Nasal cavity respiratory epithelium epithelial cell of viscerocranial mucosa (primary cell): ENCODE measurements at places on chromosomes 5 and 9. TPM values are rescaled to one million over a fixed set of nuclear protein-coding genes. Genes with fewer than 3 reads are reported as not detected.

Gene CTNND2
- not detected in 2 replicates for total RNA-seq

Gene LVRN
- total RNA-seq: 0.34 and 0.36 TPM in 2 replicates

Gene NR3C1
- total RNA-seq: 38.6 and 47.6 TPM in 2 replicates

Gene PCDHGA9
- 0.34 and 3.8 TPM in 2 replicates for total RNA-seq

Gene FCN2
- not detected in 2 replicates for total RNA-seq

Gene FST
- 50.5 and 215 TPM in 2 replicates for total RNA-seq

Gene LAMC3
- total RNA-seq: not detected in 2 replicates

Gene MYMK
- not detected in 2 replicates for total RNA-seq

Gene DOCK8
- 0.34 and 1.3 TPM in 2 replicates for total RNA-seq
